Activated gamma-delta T cell (primary cell): ENCODE measurements at places on chromosomes 2 and 18.

GRCh38 chr2:240711296-240711695 lies 19.6 kb downstream of the AQP12A start:
- no peak for DNase-seq

DNA sequence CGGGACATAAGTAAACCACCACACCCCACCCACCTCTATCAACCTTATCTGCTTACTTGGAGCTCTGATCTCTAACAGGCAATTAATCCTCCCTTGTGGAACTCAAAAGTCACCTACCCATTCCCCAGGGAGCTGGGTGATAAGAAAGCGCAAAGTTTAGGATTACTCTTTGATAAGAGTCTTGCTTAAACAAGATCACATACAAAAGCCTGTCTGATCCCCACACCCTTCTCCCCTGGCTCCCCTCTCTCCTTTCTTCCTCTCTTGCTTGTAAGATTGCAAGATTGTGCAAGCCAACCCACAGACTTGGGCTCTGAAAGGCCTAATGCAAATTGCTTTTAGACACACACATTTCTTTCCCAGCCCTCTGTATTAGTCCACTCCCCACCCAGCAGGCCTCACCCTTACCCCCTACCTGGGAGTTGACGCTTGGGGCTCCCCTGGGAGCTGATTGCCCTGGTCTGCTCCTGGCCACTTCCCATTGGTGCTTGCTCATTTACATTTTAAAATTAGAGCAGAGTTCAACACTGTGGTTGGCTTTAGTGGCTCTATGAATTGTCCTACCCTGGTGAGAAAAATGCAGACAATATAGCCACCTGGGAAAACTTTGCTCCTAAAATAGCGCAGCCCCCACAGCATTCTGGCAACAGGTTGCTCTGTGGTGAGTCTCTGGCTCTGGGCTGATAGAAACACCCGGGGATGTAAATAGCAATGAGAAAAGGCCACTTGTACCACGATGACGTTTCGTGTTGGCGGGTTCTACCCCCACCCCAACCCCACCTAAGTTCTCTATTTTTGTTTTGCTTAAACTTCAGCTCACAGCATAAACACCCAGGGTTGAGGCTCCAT lies 92.8 kb upstream of the MSH2 start:
- DNase-seq: no peak

DNA sequence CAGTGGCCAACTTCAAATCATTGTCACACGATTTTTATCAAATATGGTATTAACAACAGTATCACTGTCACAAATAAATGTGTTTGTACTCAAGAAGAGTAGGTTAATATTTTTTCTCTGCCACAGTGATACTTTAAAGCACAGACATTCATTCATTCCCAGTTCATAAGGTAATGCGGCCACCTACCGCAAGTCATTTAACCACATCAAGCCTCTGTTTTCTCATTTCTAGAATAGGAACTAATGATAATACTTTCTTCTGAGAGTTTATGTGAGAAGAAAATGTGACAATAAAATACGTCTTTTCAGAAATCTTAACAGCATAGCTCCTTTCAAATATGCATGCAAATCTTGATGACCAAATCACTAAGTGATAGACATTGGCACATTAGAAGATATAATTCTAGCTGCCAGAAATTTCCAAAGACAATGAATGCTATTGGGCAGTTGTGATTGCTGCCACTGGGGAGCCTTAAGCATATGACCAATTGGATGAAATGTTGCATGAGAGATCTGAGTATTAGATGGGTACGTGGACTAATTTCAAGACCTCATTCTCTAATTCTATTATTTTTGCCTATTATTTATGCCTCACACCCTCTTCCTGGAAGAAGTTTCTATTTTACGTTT lies 430.9 kb downstream of the PID1 start:
- no peak for DNase-seq

DNA sequence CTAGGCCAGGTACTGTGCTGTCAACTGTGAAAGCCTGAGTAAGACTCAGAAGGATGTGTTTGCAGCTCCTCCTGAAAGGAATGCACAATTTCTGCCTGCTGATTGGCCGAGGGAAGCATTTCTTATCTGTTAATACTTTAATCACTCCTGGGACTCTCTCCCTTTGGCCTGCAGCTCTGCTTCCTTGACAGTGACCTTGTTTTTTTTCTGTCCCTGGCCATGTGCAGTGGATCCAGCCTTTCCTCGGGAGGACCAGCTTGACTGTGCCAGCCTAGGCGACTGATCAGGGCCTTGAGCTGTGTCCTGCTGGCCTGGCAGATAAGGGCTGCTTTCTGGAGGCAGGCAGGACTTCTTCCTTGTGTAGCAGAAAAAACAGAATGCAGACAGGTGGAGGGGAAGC lies 10.0 kb downstream of the RNF144A start:
- DNase-seq: no peak

GRCh38 chr18:7261199-7261598 lies 30.3 kb downstream of the LRRC30 start:
- DNase-seq: no peak

DNA sequence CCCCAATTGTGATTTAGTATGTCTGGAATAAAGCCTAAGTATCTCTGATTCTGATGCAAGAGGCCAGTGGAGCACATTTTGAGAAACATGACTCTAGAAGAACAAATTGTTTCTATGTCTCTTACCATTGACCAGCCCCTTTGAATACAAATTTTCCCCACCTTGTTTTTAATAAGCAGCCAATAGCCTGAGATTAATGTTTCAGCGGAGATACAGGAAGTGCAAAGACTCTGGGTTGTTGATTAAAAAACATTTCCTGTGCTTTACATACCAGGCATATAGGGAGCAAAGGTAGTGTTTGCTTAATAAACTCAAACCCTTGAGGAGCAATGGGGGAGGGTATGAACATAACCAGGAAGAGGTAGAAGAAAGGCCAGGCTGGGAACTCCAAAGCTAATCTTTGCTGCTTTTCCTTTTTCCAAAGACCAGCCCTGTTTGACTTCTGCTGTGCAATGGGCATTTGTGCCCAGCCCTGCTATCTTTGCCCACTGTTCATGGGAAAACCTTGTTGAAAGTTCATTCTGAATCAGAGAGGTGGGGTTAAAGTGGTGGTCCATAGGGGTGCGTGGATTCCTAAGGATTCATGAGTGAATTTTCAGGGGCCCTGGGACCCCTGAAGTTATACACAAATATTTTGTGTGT lies 29.3 kb downstream of the UPP2 start:
- no peak for DNase-seq

GRCh38 chr2:111994042-111994441 lies 61.0 kb upstream of the TMEM87B start:
- no peak for DNase-seq

GRCh38 chr18:3875961-3876360 lies 426.0 kb downstream of the TGIF1 start:
- no peak for DNase-seq

DNA sequence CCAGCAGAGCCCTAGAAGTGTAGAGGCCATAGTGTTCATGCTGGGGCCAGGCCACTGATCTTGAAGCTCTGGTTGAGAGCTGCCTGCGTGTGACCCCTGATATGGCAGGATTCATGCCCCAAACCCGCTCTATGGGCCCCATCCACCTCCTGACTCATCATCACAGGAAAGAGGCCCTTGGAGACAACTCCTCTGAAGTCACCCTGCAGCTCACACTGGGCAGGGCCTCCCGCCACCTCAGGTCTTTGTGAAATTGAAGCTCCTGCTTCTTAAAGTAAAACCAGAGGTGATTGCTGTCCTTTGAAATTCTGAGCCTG lies 12.0 kb upstream of the TUBB6 start:
- DNase-seq: no peak

DNA sequence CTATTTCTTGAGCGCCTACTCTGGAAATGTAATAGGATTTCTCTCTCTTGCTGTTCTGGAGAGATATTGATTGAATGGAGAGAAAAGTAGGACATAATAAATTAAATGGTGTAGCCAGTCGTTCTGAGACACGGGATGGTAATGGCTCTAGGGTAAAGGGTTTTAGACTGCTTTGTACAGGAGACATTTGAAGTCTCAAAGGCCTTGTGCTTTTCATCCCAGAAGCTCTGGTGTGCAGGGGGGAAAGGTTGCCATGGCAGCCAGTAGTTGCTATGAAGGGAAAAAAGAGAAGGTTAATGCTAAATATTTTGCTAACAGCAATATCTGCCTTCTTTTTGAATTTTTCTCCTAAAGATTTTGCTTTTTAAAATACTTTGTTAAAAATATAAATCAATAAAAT lies 359.3 kb downstream of the RIT2 start:
- DNase-seq: no peak

- no peak for DNase-seq
Measured at GRCh38 chr2:26344581-26345282, 1.2 kb upstream of the SELENOI start.

GRCh38 chr2:15832849-15833680 lies 107.3 kb upstream of the MYCN start:
- DNase-seq: no peak

- no peak for DNase-seq
Measured at GRCh38 chr2:188582211-188582610, 290.5 kb downstream of the GULP1 start.

DNA sequence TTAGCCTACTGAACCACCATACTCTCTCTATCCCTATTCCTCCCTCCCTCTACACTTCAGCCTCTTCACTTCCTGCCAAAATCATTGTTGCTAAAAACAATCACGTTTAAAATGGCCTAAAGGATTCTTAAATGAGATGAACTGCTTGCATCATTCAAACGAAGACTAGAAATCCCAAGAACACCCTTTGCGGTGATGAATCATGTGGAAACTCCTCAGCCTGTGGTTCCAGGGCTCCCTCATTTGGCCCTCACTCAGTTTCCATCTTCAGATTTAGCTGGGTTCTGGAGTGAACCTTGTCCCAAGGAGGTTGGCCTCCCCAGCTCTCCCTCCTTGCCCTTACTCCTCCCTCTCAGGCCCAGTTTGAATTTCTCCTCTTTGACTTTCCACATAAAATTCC lies 125.6 kb upstream of the CDC42EP3 start:
- no peak for DNase-seq

GRCh38 chr2:179290329-179290728 lies 25.7 kb upstream of the SESTD1 start:
- no peak for DNase-seq

- DNase-seq: no peak
Measured at GRCh38 chr2:69113627-69114026, 100.6 kb downstream of the ANTXR1 start.

- DNase-seq: no peak
Measured at GRCh38 chr18:49025426-49025766, 74.6 kb upstream of the SMAD7 start.

DNA sequence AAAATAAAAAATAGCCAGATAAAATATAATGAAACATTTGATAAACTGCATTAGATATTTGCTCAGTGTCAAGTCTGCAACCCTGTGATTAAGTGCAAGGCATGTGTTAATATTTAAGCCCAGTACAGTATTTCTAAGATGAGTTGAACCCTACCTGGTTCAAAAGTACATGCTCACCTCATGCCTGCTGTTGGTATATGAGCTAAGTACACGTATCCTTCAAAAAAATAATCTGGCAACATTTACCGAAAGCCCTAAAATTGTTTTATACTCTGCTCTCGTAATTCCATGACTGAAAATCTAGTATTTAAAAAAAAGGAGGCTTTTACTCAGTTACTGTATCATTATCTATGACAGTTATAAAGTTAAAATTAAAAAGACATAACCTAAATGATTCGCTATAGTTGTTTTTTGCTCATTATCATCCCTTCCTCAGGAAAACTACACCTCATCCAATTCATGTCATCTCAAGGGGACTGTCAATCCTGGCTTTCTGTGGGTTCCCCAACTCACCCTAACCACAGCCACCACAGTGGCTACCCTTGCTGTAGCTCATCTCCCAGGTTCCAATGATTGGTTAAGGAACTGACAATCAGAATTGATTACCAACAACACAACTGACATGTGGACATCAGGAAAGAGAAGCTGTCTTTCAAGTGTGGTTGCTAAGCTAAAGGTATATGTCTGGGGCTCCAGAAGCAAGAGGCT lies 10.6 kb downstream of the TLK1 start:
- DNase-seq: no peak

DNA sequence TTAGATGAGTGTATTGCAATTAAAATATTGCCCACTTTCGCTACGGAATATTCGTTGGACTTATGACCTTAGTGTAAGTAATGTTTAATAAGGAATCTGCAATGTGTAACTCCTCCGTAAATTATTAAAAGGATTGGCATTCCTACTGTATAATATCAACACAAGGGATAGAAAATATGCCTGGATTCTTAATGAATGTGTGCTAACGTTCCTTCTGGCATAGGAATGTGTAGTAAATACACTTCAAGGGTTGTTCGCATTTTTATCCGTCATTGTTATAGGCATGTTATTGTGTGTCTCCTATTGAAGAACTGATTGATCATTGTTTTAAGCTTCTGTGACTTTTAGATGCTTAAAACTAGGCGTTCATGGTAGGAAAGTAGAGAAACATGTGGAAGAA lies 134.5 kb downstream of the NEDD4L start:
- no peak for DNase-seq

GRCh38 chr2:69975136-69975852 lies 13.9 kb upstream of the ASPRV1 start:
- DNase-seq: no peak

DNA sequence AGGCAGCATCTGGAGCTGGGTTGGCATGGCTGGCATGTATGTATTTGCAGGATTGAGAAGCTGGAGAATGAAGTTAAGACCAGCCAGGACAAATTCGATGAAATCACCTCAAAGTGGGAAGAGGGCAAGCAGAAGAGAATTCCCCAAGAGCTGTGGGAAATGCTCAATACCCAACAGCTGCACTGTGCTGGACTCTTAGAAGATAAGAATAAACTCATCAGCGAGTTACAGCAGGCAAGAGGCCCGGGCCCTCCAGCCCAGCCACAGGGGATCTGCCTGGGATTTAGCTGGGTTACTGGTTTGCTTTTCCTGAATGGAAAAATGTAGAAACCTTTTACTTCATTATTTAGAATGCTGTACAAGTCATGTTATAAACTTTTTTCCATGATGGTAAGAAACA lies 22.5 kb downstream of the DRC1 start:
- no peak for DNase-seq

GRCh38 chr2:148982282-148982681 lies 56.2 kb upstream of the LYPD6B start:
- no peak for DNase-seq

DNA sequence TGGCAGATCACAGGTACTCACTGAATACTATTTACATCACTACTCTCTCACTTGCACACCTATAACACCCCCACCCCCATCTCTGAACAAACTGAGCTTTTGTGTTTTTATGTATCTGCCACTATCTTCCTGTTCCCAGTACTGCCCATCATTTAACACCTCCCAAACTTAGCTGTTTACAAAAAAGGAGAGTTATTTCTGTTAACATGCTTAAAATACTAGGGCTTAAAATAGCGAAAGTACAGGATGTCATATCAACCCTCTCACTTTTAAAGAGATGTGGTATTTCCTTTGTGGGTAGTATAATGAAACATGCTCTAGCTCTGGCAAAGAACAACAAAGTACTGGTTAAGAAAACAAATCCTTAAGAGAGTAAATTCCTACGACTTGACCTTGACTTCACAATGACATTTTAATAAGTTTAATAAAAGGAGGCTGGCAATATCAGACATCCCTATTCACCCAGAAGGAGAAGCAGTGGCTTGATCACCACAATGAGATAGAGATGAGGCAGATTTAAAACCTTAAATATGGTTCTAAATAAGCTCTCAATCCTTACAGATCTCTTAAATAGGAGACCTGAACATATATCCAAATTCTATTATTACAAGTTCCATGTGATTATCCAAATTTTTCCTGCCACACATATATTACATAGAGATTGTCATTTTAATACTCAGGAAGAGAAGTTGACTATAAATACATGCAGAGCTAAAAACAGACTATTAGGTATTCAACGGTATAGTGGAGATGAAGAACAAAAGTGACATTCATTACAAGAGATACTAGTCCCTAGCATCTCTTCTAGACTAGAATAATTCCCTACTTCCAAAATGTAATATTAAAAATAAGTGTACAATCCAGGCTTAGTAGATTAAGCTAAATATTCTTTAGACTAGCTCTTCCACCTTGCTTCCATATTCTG lies 36.9 kb downstream of the TRAK2 start:
- DNase-seq: no peak
